Calu3 (cell line): ENCODE measurements at places on chromosomes 4 and X. TPM values are rescaled to one million over a fixed set of nuclear protein-coding genes. Genes with fewer than 3 reads are reported as not detected.

DNA sequence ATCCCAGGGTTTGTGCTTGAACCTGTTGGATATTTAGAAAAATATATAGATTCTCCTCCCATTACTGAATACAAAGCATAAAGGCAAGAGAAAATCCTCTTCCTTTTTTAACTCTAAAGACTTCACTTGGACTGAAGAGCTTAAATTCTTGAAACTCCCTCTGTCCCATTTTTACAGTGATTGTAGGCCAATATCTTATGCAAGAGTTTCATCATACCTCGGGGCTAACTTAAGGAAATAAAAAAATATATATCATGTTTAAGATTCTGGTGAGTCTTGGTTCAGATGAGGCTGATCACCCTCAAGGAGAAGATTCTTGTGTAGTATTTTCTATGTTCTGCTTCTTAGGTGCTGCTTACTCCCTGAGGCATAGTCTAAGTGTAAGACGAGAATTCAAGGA lies 1449.6 kb downstream of the C4orf33 start:
- no peaks in the 10 kb centered on the region for H3K36me3 ChIP-seq
- H3K4me1 ChIP-seq = peaks cover 8% of the 10 kb centered on the region
- no peak overlapping the region for H3K27ac ChIP-seq
- DNase-seq = no peak

DNA sequence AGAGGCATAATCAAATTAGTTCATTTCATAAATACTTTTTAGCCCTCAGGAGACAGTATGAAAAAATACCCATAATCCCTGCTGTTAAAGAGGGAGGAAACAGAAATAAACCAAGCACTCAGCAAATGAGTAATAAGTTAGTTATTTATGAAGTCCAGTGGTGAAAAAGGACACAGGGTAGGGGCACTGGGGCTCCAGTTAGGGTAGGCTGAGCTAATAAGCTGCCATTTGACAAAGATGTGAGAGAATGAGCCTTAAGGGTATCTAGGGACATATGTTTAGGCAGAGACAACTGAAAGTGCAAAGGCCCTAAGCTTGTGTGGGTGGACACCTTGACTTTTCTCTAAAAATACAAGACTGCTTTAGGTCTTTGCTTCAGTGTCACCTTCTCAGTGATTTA lies 94.4 kb downstream of the IL15 start:
- H3K27me3 ChIP-seq = no peaks in the 10 kb centered on the region
- no peaks in the 10 kb centered on the region for H3K36me3 ChIP-seq

DNA sequence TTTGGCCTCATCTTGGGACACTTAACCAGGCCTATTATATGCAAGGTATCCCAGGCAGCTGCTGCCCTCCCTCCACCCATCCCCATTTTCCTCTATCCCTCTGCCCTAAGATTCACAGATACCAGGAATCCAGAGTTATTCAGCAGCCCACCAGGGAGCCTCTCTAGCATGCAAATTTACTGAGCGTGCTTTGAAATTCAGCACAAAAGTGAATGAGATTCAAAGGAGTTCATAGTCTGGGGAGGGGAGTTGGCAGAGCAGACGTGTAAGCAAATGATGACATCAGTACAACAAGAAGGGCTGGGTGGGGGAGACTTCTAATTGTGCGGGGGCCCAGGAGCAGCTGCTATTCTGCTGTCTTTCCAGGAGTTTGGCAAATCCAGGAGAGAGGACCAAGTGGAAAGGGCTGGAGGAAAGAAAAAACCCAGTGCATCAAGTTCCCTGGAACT lies 1.7 kb upstream of the MTM1 start:
- H3K36me3 ChIP-seq = peaks cover 9% of the 10 kb centered on the region
- DNase-seq = no peak

- DNase-seq = no peak
- no peaks in the 10 kb centered on the region for H3K36me3 ChIP-seq
- peaks cover 91% of the 10 kb centered on the region for H3K27me3 ChIP-seq
- H3K4me3 ChIP-seq = no peak overlapping the region
Measured at GRCh38 chr4:3671571-3672464, 94.4 kb upstream of the ADRA2C start.

- no peak for DNase-seq
- H3K36me3 ChIP-seq = no peaks in the 10 kb centered on the region
- no peaks in the 10 kb centered on the region for H3K4me1 ChIP-seq
- H3K27me3 ChIP-seq = no peaks in the 10 kb centered on the region
Measured at GRCh38 chrX:80663331-80663730, 146.3 kb downstream of the BRWD3 start.

- H3K27ac ChIP-seq = peak overlapping the region; percentile 77
- DNase-seq = no peak
- H3K4me3 ChIP-seq = peak overlapping the region; percentile 87
- H3K36me3 ChIP-seq = peaks cover 14% of the 10 kb centered on the region
Measured at GRCh38 chrX:151396042-151396824, 773 bp upstream of the VMA21 start.

Gene SORCS2
- total RNA-seq = not detected in 2 replicates

Gene CWH43
- total RNA-seq = not detected in 2 replicates

Gene NHSL2
- 0.09 and 0.27 TPM in 2 replicates for total RNA-seq

- peaks cover 9% of the 10 kb centered on the region for H3K4me1 ChIP-seq
- no peaks in the 10 kb centered on the region for H3K36me3 ChIP-seq
- peaks cover 15% of the 10 kb centered on the region for H3K27me3 ChIP-seq
- no peak for DNase-seq
- H3K4me3 ChIP-seq = no peak overlapping the region
Measured at GRCh38 chr4:7206385-7206784, 14.0 kb downstream of the SORCS2 start.

GRCh38 chrX:31007321-31007720 lies 64.5 kb downstream of the FTHL17 start:
- no peaks in the 10 kb centered on the region for H3K27me3 ChIP-seq
- no peaks in the 10 kb centered on the region for H3K36me3 ChIP-seq
- H3K27ac ChIP-seq = no peak overlapping the region
- DNase-seq = no peak
- no peaks in the 10 kb centered on the region for H3K4me1 ChIP-seq

- no peak for DNase-seq
- H3K27me3 ChIP-seq = no peaks in the 10 kb centered on the region
- H3K36me3 ChIP-seq = peaks cover 11% of the 10 kb centered on the region
- no peak overlapping the region for H3K4me3 ChIP-seq
- H3K27ac ChIP-seq = no peak overlapping the region
Measured at GRCh38 chr4:94635177-94635576, 122.6 kb upstream of the BMPR1B start.

Gene FGB
- total RNA-seq = 0.38 and 0.59 TPM in 2 replicates

GRCh38 chr4:162865102-162865501 lies 301.6 kb downstream of the NAF1 start:
- no peaks in the 10 kb centered on the region for H3K27me3 ChIP-seq
- no peak overlapping the region for H3K4me3 ChIP-seq
- H3K27ac ChIP-seq = no peak overlapping the region
- H3K4me1 ChIP-seq = no peaks in the 10 kb centered on the region
- DNase-seq = no peak
